Kidney (tissue), 22 donors: ENCODE measurements at places on chromosomes 7 and 10. TPM values are rescaled to one million over a fixed set of nuclear protein-coding genes. Genes with fewer than 3 reads are reported as not detected.

The PKD1L1 gene
- polyA plus RNA-seq: 0.32 TPM

The PTF1A gene
- not detected for polyA plus RNA-seq

The CPED1 gene
- 2.9 TPM for polyA plus RNA-seq

DNA sequence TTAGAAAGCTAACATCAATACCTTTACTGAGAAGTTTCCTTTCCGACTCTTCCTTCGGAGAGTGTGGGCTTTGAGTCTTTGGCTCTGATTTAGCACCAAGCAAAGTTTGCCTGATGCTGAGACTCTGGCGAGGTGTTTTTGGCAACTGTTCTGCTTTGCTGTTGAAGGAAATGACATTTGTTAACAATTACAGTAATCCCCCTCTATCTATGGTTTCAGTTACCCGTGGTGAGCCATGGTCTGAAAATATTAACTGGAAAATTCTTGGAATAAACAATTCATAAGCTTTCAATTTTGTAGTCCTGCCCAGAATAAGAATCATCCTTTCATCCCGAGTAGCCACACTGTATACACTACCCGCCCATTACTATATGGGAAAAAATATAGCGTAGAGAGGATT, 126.3 kb downstream of the ARHGAP21 start:
- no peaks in the 10 kb centered on the region for H3K4me1 ChIP-seq
- no peak overlapping the region for H3K4me3 ChIP-seq
- no peak for DNase-seq
- H3K36me3 ChIP-seq: peaks cover 15% of the 10 kb centered on the region
- H3K27ac ChIP-seq: no peak overlapping the region

GRCh38 chr7:135939261-135939812, 37.8 kb downstream of the MTPN start:
- no peaks in the 10 kb centered on the region for H3K27me3 ChIP-seq
- no peak overlapping the region for H3K27ac ChIP-seq
- H3K4me1 ChIP-seq: peaks cover 3% of the 10 kb centered on the region
- H3K36me3 ChIP-seq: no peaks in the 10 kb centered on the region
- DNase-seq: no peak
